ENCODE measurements at places on chromosomes 6 and 20.

DNA sequence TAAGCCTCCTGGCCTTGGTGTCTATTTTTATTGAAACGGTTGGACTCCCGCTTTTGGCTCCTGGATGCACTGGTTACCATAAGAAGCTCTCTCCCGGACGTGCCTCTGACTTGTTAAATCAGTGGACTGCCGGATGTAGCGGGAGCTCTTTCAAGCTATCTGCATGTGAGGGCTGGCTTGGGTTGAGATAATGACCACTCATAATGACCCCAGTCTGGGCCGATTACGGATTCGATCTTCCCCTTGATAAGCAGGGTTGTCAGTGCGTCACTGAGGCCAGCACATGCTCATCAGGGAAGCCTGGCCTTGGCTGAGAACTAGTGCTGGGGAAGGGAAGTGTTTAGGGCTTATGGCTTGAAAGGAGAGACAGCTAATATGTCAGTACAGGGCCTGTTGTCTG is 528.1 kb downstream of the CDH26 start:
- DNase-seq, result no peak

DNA sequence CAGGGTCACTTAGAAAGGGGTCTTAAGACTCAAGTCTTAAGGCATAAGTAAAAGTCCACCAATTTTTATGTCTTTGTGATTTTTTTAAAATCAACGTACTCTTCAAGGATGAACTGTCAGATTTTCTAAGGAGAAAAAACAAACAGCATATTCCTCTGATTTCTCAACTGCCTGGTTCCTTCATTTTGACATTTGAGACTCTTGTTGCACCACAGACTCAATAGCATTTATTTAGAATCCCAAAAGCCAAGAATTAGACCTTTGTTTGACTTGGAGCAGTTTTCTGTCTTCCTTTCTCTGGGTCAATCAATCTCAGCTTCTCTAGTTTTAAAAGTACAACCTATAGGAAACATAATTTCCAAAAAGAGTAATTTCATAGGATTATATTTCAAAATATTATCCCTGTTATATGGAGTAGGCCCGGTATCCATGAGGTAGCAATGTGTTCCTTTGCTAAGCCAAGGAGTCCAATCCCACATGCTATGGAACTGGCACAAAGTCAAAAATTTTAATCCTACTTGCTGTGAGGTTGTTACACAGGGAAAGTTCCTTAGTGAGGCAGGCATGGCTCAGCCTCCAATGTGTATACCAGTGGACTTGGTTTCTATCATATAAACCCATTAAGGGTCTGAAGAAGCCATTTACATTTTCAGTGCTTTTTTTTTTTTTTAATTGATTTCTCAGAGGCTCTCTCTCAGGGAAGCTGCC is 405.7 kb downstream of the KIF16B start:
- no peak for DNase-seq

- DNase-seq, result no peak
Observed at GRCh38 chr6:62612471-62612870, 326.4 kb upstream of the KHDRBS2 start.

- DNase-seq, result peak; percentile 62
Observed at GRCh38 chr6:33313105-33313708, 671 bp downstream of the TAPBP start.

GRCh38 chr20:2379511-2380229 is 1.0 kb upstream of the TGM6 start:
- no peak for DNase-seq

- no peak for DNase-seq
Observed at GRCh38 chr20:5735845-5736510, 14.2 kb upstream of the SHLD1 start.

DNA sequence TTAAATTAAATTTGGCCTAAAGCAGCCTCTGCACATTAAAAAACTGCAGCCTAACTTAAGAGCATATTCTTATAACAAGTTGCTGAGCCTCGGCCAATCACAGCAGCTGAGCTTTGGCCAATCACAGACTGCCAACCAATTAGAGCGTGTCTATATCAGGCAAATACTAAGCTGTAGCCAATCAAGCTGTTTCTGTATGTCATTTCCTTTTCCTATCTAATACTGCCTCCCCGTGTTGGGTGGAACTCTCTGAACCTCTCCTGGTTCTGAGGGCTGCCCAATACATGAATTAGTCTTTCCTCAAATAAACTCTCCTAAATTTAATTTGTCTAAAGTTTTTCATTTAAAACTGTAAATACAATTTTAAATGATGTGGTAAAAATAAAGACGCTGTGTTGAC is 3.9 kb upstream of the TMEM244 start:
- no peak for DNase-seq

DNA sequence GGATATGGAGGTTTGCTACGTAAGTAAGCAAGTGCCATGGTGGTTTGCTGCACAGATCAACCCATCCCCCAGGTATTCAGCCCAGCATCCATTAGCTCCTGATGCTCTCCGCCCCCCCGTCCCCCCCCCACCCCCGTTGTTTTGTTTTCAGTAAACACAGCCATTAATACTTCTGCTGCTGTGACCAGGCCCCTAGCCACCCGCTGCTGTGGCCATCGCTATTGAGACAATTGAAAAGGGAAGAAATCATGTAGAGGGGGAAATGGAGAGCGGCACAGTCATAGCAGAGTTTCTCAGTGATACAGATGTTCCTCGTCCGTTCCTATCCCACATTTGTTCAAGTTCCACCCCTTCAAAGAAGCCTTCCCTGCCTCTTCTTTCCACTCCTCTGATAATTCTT is 24.9 kb downstream of the SLC35D3 start:
- no peak for DNase-seq

GRCh38 chr6:87939776-87940175 is 107.9 kb upstream of the SPACA1 start:
- DNase-seq, result no peak

- no peak for DNase-seq
Observed at GRCh38 chr6:148238713-148239112, 103.9 kb upstream of the SASH1 start.

GRCh38 chr6:166809721-166810120 is 146.6 kb downstream of the RNASET2 start:
- DNase-seq, result no peak

GRCh38 chr6:106149472-106150069 is 63.4 kb downstream of the PRDM1 start:
- DNase-seq, result no peak

GRCh38 chr6:163036160-163036645 is 308.4 kb downstream of the PACRG start:
- no peak for DNase-seq

- DNase-seq, result no peak
Observed at GRCh38 chr6:11748591-11749210, 29.9 kb downstream of the ADTRP start.

GRCh38 chr20:4453359-4453758 is 268.4 kb upstream of the PRND start:
- DNase-seq, result no peak

DNA sequence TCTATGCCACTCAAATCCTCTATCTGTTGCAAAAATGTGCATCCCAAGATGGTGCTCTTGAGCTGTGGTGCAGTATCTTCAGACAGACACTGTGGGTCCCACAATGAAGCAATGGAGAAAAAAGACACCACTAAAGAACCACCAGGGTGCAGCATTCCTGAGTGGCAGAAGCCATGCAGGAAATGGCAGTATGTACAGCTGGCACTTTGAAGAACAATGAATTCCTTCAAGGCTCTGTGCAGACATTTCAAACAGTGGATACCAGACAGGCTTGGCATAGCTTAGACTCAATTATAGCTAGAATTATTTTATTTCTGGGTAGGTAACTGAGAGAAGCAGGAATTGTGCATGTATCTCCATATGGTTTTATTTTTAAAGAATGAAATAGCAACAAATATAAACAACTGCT is 24.0 kb upstream of the HDAC2 start:
- no peak for DNase-seq

DNA sequence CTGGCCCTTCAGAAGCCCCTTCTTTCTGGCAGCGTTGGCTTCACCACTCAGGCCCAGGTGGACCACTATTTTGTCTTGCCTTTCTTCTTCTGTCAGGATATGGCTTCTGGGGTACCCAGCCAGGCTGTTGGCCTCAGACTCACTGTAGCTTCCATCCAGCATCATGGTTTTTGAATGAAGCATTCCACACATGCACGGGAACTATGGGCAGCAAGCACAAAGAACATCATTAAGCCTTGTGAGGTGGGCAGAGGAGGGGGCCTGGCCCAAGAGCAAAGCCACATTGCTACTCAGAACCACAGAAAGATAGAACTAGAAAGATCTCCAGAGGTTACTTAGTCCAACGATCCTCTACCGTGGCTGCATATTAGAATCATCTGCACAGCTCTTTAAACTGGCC is 40.6 kb upstream of the GABRR1 start:
- DNase-seq, result no peak

DNA sequence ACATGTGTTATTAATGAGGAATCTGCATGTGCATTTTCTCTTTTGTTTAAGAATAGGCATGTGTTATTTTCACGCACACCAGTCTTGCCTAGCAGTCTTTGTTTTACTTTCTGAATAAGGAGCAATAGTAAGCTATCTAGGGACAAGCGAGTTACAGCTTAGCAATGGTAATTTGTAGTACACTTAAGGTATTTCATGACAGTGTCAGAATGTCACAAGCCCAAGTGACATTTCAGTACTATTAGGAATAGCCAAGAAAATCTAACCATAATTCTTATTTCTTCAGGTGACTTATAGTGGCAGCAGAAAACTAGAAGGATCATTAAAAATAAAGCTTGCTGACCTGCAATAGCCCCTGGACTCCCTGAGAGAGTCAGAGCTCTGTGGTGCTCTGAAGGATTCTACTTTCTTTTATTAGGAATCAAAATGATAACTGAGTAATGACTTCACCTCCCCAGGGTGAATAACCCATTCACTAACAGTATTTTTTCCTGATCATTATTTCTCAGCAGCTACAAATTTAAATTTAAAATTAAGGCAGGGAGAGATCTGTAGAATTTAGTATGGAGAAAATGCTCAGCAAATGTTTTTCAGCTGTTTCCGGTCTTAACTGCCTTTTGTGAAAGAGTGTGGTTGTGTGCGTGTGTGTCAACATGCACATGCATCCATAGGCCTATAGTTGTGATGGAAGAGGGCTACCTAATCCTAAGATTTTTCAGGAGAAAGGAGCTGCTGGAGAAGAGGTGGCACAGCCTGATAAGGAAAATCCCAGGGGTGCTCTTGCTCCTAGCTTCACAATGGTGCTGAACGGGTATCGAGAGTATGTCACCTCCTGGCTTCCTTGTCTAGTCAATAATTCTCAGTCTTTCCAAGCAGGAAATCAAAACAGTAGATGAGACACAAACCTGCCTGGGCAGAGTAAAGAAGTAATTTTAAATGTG is 90.0 kb upstream of the BEND3 start:
- DNase-seq, result no peak

- DNase-seq, result no peak
Observed at GRCh38 chr20:22324505-22324904, 259.9 kb downstream of the FOXA2 start.

GRCh38 chr6:39850736-39851297 is 58.6 kb downstream of the DAAM2 start:
- no peak for DNase-seq

DNA sequence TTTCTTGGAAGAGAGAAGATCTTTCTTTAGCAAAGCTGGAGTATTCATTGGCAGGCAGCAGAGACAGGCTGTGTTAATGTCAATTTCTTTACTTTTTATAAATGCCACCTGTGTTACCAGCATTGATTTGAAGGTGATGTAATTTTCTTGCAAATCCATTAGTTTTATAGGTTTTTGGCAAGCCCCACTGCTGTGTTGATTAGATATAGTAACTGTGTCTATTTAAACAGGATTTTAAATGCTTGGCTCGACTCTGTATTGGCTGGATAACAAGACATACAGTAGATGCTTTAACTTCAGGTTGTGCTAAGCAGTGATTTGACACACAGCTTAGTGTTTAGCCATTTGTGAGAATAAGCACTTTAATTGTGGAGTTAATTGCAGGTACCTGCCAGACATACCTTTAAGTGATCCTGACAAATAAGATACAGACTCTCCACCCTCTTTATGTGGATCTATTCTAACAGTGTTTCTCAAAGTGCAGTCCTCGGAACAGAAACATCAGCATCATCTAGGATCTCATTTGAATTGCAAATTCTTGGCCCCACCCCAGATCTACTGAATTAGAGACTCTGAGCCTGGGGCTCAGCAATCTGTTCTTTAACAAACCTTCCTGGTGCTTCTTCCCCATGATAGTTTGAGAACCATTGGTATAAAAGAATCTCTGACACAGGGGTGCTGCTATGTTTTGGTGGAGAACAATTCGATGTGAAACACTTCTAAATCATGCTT is 397.5 kb downstream of the HDGFL1 start:
- no peak for DNase-seq

DNA sequence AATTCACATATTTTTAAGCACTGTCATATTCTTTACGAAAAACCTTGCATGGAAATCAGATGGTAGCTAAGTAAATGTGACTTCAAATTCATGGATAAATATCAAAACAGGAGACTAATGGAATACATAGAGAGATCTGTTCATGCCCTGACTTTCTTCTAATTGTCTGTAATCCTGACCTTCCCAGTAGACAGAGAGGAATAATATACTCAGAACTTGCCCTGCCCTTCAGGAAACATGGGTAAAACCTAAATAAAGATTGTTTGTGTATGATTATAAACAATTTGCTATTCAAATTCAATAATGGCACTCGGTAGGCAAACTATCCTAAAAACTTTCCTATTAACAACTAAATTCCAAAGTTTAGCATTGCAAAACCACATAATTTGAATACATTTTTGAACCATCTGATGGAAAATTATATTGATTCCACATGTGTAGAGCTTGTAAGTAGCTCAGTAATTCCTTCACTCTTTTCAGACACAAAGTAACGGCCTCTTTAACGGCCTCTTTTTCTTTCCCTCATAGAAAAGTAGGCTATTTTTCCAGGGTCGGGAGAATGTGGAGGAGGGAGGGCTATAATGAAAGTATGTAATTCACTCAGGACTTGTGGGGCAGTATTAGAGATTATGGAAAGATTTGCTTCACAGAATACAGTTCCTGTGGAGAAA is 227.6 kb downstream of the ALDH8A1 start:
- no peak for DNase-seq

GRCh38 chr20:18712131-18712530 is 101.5 kb upstream of the SCP2D1 start:
- DNase-seq, result no peak

DNA sequence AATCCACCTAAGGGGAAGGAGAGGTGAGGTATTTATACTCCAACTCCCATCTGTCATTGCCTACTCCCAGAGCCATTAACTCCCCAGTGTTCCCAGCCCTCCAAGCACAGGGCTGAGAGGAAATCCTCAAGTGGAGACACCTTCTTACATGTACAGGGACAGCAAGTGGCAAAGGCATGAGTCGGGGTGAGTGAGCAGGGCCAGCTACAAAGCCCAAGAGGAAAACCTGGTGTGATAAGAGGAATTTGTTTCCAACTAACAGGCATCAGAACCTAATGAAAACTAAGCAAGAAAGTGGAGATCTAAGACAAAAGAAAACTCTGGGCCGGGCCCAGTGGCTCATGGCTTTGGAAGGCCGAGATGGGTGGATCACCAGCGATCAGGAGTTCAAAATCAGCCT is 70.0 kb upstream of the SRSF6 start:
- no peak for DNase-seq
